ENCODE measurements at places on chromosomes 11 and 22.

DNA sequence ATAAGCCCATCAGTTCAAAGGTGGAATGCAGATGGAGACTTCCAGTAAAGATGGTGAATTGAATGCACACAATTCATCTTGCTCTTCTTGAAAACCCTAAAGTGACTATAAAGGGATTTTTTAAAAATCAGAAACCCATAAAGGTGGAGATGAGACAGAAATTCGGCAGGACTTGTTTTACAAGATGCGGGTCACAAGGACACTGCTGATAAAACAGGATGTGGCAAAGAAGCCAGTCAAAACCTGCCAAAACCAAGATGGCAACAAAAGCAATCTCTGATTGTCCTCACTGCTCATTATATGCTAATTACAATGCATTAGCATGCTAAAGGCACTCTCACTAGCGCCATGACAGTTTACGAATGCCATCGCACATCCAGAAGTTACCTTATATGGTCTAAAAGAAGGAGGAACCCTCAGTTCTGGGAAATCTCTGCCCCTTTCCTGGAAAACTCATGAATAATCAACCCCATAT is 137.1 kb downstream of the NECTIN1 start:
- no peak for DNase-seq

DNA sequence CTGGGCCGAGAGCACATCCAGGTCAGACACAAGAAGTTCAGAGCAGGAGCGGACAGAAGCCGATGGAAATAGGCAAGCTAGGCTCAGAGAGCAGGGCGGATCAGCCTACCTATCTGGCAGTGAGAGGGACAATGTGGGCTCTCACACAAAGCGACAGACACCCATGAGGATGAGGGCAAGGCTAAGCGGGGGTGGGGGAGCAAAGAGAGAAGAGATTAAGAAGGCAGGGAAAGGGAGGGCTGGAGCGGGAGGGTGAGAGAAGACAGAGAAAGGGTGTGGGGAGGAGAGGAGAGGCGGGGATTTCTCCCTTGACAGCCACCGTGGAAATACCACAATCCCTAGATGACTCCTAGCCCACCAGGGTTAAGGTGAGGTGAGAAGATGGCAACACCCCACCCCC is 57.9 kb downstream of the BUD13 start:
- no peak for DNase-seq

GRCh38 chr11:115585361-115586024 is 81.3 kb upstream of the CADM1 start:
- no peak for DNase-seq

- DNase-seq = peak; percentile 67
Measured at GRCh38 chr22:18023509-18024275, 669 bp downstream of the MICAL3 start.

DNA sequence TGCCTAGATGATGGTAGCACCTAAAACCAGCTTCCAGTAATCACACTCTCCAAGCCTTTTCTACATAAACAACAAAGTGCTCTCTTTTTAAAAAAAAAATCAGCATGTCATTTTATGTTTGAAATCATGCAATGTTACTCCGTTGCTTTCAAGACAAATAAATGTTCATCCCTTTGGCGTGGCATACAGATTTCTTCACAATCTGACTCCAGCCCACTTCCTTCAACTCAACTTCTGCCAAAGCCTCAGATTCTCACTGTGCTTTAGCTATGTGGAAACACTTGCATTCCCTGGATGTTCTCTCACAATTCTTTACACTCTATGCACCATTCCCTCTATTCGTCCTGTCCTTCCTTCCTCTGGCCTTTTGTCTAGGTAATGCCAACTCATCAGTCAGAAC is 206.3 kb upstream of the BLID start:
- DNase-seq = no peak

- peak; percentile 22 for DNase-seq
Measured at GRCh38 chr11:92557879-92558278, 333.3 kb downstream of the FAT3 start.

DNA sequence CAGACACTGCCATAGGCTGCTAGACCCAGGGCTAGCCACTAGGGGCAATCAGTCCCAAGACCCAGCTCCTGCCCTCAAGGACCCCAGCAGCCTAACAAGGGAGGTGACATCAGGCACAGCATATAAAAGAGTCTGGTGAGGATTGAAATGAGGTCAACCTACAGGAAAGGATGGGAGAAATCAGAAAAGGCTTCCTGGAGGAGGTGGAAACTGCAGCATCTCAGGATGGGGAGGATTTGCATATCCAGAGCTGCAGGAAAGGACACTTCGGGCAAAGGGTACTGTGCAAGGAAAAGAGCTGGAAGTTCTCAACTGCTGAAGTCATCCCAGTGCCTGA is 2.9 kb upstream of the ARFGAP2 start:
- DNase-seq = no peak

DNA sequence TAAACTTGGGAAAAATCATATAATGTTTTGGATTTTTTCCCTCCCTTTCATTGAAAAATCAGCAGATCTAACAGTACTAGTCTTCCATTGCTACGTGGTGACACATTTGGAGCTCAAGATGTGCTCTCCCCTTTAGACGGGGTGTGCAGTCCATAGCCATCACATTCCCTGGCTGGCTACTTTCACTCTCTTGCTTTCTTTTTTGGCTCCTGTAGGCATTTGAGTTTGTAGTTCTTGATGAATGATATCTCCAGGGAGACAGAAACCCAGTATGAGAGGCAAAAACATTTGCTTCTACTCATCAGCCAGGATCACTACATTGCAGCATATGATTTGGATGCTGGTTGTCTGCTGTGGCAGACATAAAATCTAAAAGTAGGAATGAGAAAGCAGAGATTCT is 12.1 kb downstream of the CCDC81 start:
- DNase-seq = no peak

GRCh38 chr11:75270896-75271418 is 30.4 kb downstream of the TPBGL start:
- no peak for DNase-seq

DNA sequence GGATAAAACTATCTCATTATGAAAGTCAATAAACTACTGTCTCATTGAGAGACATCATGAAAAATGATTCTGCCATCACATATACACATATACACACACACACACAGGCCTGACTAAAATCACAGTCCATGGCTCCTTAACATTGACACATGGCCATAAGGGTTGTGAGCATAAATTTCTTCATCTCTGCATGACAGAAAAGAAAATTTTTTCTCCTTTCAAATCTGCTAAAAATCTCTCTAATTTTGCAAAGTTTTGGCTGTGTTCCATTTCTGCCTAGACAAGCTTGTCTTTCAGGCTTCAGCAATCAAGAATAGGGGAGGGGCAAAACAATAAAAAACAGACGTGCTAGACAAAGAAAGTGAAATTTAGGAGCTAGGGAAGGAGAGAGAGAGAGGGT is 324.5 kb downstream of the LRRC4C start:
- DNase-seq = no peak

- no peak for DNase-seq
Measured at GRCh38 chr11:62627713-62628112, 5.9 kb upstream of the B3GAT3 start.

- peak; percentile 59 for DNase-seq
Measured at GRCh38 chr11:64120951-64121569, 44.9 kb downstream of the MACROD1 start.

DNA sequence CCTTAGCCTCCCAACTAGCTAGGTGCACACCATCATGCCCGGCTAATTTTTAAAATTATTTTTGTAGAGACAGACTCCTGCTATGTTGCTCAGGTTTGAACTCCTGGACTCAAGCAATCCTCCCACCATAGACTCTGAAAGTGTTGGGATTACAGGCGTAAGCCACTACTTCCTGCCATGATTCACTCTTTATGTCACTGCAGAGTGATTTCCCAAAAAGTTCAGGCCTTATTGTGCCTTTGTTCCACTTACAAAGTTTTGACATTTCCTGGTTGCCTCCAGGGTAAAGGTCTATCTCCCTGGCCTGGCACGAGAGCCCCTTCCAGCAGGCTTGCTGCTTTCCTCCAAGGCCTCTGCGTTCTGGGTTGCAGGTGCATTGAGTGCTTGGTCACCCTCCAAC is 44.6 kb upstream of the RIC3 start:
- no peak for DNase-seq

DNA sequence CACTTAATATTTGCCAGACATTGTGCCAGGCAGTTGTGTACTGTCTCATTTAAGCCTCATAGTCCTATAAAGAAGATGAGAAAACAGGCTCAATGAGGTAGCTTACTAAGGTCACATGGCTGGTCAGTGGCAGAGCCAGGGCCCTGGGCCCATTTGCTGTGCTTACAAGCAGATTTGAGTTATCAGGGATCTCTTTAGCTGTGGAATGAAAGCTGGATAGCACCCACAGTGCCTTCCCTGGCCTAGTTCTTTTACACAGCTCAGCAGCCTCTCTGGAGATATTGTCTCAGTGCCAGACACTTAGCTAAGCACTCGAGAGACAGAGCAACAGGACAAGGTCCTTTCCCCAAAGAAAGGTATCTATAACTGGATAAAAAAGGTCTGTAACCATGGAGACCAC is 6.1 kb downstream of the TMEM86A start:
- DNase-seq = no peak

GRCh38 chr11:118896472-118896913 is 12.8 kb downstream of the CXCR5 start:
- no peak for DNase-seq

- DNase-seq = no peak
Measured at GRCh38 chr11:40280159-40281051, 1179.0 kb downstream of the LRRC4C start.

GRCh38 chr22:30127749-30128166 is 47.5 kb downstream of the HORMAD2 start:
- no peak for DNase-seq
